ENCODE measurements at places on chromosomes 1 and 21.

DNA sequence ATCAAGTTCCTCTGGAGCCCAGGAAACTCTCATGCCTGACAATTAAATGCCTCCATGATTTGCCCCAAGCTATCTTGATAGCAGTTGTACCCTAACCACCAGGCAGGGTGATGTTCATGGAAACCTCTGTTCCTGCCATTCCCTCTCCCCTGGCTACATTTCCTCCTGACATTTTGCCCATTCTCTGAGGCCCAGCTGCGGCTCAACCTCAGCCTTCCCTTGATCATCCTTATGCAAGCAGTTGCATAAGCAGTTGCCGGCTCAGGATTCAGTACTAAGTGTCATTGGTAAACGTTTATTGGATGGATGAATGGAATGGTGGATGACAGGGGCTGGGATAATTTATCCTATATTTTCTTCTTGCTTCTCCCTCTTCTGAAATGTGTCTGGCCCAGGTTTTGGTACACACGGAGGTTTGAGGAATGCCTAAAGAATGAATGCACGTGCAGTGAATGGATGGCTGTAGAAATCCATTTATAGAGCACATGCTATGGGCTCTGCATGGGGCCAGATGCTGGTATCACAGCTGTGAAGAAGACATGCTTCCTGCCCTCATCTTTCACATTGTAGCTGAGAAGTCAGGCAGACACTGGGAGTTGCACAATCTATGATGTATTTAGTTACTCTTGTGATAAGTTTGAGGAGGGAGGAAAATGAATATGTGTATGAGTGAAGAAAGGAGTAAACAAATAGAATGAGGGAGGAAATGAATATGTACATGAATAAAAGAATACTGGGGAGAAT, 261.8 kb downstream of the FOXD2 start:
- DNase-seq = no peak

GRCh38 chr21:33750017-33750416, 107.7 kb downstream of the ITSN1 start:
- no peak for DNase-seq

- no peak for DNase-seq
These were observed 38.2 kb downstream of the SLC9A1 start for GRCh38 chr1:27116697-27117096.

DNA sequence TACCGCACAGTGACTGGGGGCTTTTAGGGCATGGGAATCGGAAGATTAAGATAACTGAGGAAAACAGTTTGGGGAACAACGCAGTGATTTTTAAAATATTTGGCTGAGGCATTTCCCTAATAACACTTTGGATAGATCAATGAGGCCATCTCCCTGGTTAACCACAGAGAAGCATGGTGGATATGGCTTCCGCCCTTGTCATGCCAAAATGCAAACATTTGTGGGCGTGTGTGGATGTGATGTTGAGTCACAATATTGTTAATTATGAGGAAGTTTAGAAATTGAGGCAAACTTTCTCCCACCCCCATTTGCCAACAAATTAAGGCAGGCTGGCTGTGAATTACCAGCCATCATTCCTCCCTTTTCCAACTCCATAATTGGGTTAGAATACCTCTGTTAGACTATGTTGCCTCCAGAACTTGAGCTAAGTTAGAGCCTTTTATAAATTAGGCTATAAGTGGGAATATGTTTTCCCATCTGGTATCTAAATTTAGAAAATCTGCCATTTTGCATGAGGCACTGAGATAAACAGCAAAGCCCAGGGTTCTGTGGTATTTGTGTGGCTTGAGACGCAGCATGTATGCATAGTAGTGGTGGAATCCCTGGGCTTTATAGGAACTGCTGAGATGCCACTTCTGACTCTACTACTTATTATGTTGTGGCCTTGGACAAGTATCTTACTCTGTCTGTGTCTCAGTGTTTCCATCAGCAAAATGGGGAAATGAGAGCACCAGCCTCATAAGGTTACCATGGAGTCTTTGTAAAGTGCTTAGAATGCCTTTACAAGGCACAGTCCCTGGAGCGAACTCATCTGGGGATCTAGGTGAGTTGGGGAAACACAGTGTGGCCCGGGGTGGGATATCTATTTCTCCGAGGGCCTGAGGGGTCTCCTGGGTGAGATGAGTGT, 154.6 kb downstream of the C1orf94 start:
- DNase-seq = no peak

Measured in CD4-positive, alpha-beta T cell treated with Interleukin-12 subunit alpha and Interleukin-12 subunit beta, for 1 hour (primary cell).